ENCODE measurements at places on chromosomes 2 and 18.
A peak's percentile ranks its signal among the peaks of the same experiment; 100 is the strongest.

DNA sequence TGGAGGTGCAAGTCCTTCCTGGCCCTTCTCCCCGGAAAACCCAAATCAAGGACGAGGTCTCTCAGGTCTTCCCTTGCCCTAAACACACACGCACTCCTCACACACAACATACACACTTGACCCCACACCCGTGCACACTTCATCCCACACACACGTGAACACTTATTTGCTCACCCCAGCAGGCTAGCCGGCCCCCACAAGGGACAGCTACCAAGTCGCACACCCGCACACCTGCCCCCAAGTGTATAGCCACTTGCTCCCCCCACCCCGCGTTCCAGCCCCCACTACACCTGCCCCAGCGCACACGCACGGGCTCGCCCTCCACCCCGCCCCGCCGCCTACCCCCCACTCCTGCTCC is 359 bp downstream of the TGFBRAP1 start:
- no peak for DNase-seq

GRCh38 chr2:50535971-50536759 is 495.8 kb downstream of the NRXN1 start:
- no peak for DNase-seq

DNA sequence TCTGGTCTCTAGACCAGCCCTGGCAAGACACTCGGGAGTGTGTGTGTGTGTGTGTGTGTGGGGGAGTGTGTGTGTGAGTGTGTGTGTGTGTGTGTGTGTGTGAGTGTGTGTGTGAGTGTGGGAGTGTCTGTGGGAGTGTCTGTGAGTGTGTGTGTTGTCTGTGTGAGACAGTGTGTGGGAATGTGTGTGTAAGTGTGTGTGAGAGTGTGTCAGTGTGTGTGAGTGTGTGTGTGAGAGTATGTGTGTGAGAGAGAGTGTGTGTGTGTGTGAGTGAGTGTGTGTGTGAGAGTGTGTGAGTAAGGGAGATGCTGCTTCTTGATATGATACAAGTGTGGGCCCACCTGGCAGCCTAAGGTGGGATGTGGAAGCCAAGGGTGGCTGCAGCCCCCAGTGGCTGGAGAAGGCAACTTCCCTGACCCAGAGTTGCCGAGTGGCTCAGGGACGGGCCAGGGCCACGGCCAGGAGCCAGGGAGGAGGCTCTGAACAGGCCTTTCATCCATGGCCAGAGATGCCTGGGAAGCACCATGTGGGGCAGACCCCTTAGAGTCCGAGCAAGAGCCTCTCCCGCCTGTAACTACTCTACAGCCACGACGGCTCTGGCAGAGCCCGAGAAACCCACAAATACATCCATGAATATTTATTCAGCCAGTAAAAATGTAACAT is 159.3 kb upstream of the MYCN start:
- no peak for DNase-seq

DNA sequence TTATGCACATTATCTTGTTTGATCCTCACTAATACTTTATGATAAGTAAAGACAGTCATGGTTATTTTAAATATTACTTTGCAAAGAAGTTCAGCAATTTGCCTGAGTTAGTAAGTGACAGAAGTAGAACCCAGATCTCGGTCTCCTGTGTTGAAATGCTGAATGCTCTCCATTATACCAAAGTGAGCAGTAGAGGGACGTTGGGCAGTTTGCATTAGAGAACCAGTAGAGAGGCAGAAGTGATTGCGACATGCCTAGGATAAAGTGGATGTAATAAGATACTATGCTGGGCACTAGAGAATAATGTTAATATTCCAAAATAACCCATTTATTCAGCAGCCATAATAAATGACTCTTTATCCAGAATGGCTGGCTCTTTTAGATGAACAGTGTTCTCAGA is 201.0 kb downstream of the PMAIP1 start:
- no peak for DNase-seq

DNA sequence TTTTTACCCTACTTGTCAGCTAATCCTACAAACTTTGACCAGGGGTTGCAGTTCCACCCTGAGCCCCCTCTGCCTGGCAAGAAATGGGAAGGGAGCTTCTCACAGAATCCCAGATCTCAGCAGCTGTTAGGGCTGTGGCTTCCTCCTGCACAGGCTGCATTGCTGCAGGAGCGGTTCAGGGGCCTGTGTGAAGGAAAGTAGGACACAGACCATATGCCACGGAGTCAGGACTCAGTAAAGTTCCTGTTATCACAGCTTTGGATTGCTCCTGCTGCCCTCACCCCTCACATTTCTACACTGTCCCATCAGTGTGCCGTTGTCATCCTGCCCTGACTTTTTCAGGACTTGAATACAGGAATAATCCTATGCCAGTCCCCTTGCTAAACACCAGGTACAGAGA is 62.8 kb upstream of the SP3 start:
- DNase-seq, result peak; percentile 78

Measured in islet precursor cell (in vitro differentiated cells).